ENCODE measurements at places on chromosomes 11 and 22.

- no peak overlapping the region for H3K27ac ChIP-seq
- H3K27me3 ChIP-seq: no peaks in the 10 kb centered on the region
- H3K4me3 ChIP-seq: no peak overlapping the region
- H3K4me1 ChIP-seq: peaks cover 18% of the 10 kb centered on the region
- DNase-seq: no peak
These were observed 79.5 kb downstream of the RAB30 start for GRCh38 chr11:82992223-82992622.

GRCh38 chr22:44752285-44753188 lies at the start of gene ARHGAP8:
Gene ARHGAP8, plus strand, starts transcription at chr22:44752575. Its CDS starts 33,953 bp downstream, at chr22:44786528.
- H3K4me3 ChIP-seq: peak within 1 kb of the TSS; percentile 86
- no peaks in the 10 kb centered on the region for H3K27me3 ChIP-seq
- DNase-seq: peak; percentile 64
- H3K27ac ChIP-seq: peak within 1 kb of the TSS; percentile 95
- peaks cover 37% of the 10 kb centered on the region for H3K4me1 ChIP-seq

- DNase-seq: no peak
- no peak overlapping the region for H3K27ac ChIP-seq
- H3K36me3 ChIP-seq: no peaks in the 10 kb centered on the region
- H3K27me3 ChIP-seq: peaks cover 19% of the 10 kb centered on the region
- H3K4me1 ChIP-seq: peaks cover 2% of the 10 kb centered on the region
These were observed 92.0 kb downstream of the CEP164 start for GRCh38 chr11:117419482-117420142.

DNA sequence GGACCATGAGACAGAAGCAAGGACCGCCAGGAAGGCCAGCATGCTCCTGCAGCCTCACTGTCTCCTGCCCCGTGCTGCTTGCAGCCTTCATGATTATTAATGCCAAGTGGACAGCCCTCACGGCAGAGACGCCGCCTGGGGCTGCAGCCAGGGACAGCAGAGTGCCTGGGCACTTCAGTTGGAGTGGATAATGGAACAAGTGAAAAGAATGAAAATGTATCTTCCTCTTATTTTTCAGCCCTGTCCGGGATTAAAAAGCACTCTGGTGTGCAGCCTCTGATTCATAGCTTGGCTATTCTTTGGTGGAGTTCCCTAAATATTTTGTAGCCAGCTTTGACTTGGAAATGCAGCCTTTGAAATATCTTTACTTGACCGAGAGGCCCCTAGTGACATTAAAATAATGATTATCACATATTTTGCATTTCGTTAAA lies 1404.2 kb downstream of the BRD1 start:
- peaks cover 71% of the 10 kb centered on the region for H3K27me3 ChIP-seq
- H3K36me3 ChIP-seq: no peaks in the 10 kb centered on the region
- DNase-seq: no peak
- H3K4me3 ChIP-seq: no peak overlapping the region
- H3K4me1 ChIP-seq: peaks cover 4% of the 10 kb centered on the region

DNA sequence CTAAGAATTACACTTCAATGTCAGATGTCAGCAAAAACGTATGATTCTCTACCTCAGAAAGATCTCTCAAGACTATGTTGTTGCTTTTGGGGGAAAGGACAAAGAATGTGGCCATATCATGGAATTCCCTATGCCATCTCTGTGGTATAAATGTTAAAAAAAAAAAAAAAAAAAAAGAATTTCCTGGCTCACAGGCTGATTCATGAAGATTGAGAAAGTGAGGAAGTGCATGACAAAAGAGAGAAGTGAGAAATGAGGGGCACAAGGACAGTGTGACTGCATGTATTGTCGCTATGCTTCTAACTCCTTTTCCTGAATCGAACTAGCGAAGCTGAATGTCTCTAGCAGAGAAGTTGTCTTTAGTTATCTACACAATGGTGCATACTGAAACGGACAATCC lies 80.6 kb upstream of the CARD18 start:
- no peak overlapping the region for H3K27ac ChIP-seq
- H3K4me3 ChIP-seq: no peak overlapping the region
- peaks cover 5% of the 10 kb centered on the region for H3K4me1 ChIP-seq
- peaks cover 2% of the 10 kb centered on the region for H3K27me3 ChIP-seq
- no peaks in the 10 kb centered on the region for H3K36me3 ChIP-seq

DNA sequence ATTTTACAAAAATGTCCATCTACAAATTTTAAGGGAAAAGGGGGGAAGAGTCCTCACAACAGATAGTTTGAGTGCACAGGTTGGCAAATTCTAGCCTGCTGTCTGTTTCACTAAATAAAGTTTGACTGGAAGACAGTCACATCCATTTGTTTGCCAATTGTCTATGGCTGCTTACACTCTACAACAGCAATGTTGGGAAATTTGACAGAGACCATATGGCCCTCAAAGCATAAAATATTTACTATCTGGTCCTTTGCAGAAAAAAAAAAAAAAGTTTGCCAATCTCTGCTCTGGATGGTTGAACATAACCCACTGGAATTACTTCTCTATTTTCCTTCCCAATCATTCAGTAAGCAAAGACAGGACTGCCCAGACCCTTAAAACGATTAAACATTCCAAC lies 88.2 kb downstream of the FCHSD2 start:
- no peak overlapping the region for H3K4me3 ChIP-seq
- peaks cover 7% of the 10 kb centered on the region for H3K4me1 ChIP-seq
- DNase-seq: no peak
- H3K27me3 ChIP-seq: no peaks in the 10 kb centered on the region
- H3K36me3 ChIP-seq: no peaks in the 10 kb centered on the region

DNA sequence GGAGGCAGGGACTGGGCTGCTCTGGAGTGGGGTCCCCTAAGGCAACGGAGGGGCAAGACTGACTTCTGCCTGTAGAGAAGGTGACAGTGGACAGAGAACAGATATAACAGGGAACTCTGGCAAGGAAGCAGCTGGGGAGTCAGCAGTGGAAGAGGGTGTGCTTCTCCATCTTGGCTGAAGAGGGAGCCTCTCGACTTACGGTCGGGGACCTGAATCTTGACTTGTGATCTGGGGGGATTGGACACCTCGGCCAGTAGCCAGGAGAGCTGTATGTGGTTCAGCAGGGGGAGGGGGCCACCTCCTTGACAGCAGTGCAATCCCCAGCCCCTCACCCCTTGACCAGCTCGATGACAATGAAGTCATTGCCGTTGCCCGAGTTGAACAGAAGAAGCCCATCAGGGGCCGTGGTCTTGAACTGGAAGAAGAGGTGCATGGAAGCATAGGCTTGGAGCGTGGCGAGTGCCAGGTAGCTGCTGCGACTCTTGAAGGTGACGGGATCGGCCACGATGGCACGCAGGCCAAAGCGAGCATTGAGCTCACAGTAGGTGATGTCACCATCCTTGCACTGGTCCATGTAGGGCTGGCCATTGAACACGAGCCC lies 60.0 kb downstream of the SLC22A12 start:
- H3K36me3 ChIP-seq: no peaks in the 10 kb centered on the region
- peaks cover 2% of the 10 kb centered on the region for H3K4me1 ChIP-seq
- H3K27me3 ChIP-seq: peaks cover 60% of the 10 kb centered on the region
- no peak overlapping the region for H3K27ac ChIP-seq
- no peak for DNase-seq

- no peak overlapping the region for H3K27ac ChIP-seq
- DNase-seq: no peak
- H3K4me3 ChIP-seq: no peak overlapping the region
- no peaks in the 10 kb centered on the region for H3K27me3 ChIP-seq
- peaks cover 30% of the 10 kb centered on the region for H3K4me1 ChIP-seq
- H3K36me3 ChIP-seq: peaks cover 26% of the 10 kb centered on the region
These were observed 5.4 kb downstream of the FDX1 start for GRCh38 chr11:110434952-110435779.

DNA sequence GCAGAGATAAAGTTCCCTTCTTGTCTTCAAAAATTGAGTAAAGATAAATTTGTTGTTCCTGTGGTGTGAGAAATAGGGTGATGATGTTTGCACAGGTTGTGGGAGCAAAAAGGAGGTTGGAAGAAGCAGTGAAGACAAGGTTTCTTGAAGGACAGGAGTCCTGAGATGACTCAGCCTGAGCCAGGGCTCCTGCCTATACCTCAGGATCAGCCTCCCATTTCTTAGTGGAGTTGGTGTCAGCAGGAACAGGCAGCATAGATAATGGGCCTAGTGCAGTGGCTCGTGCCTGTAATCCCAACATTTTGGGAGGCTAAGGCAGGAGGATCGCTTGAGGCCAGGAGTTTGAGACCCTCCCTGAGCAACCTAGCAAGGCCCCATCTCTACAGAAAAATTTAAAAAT lies 28.7 kb downstream of the EIF4G2 start:
- H3K4me1 ChIP-seq: peaks cover 7% of the 10 kb centered on the region
- no peak overlapping the region for H3K4me3 ChIP-seq
- DNase-seq: no peak

Data from progenitor cell of endocrine pancreas (in vitro differentiated cells).